ENCODE measurements at places on chromosomes 1 and 21.

DNA sequence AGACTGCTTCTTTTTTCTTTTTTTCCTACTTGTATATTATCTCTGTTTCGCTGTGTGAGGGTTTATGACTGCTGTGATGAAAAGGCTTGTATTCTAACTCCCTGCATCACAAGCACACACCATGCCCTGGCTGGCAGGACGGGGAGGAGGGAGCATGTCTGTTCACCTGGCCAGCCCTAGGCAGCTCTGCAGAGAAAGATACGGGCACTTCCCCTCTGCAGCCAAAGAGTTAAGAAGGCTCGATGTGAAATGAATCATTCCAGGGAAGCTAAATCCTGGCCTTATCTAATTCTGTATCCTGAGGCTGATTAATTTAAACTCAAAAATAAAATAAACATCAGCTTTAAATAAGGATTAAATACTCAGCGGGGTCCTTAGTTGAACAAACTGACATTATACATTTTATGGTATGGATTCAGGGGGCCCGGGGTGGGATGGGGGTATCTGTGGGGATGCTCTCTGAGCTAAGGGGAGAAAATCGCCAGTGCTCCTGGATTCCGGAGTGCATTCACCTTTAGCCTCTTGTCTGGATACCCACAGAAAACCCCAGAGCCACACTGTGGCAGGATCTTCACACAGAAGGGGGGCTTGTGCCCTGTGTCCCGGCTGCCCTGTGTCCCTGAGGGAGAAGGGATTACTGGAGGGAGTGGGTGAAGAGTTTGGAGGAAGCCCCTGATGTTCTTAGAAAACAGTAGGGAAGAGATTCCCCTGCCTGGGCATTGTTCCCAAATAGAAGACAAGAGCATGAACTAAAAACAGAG is 321.5 kb downstream of the NPHP4 start:
- DNase-seq = no peak

GRCh38 chr1:21871943-21872342 is 59.9 kb downstream of the LDLRAD2 start:
- no peak for DNase-seq

DNA sequence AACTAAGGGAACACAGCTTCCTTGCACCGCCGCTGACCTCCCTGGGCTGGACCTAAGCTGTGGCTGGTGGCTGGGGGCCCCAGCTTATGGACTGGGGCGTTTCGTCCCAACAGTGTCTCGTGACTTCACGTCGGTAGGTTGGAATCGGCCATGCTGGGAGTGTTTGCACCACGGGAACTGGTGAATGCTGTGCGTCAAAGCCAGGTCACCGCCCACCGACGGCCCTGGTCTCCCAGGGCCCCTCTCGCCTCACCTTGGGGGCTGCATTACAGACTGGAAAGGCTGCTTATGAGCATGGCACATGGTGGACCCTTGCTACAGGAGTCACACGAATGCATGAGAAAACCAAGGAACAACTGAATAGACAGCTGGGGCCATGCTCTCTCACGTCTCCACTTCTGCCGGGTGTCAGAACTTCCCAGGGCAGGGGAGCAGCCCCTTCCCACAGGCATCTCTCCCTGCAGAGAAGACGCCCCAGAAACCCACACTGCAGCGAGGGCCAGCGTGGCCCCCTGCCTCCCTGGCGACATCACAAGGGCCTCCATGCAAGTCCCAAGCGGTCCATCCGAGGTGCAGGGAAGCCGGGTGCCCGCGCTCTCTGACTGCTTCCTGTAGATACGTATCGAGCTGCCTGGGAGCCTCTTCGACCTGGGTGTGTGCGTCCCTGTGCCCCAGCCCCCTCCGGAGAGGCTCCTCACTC is 81.7 kb downstream of the SIK1 start:
- DNase-seq = no peak

DNA sequence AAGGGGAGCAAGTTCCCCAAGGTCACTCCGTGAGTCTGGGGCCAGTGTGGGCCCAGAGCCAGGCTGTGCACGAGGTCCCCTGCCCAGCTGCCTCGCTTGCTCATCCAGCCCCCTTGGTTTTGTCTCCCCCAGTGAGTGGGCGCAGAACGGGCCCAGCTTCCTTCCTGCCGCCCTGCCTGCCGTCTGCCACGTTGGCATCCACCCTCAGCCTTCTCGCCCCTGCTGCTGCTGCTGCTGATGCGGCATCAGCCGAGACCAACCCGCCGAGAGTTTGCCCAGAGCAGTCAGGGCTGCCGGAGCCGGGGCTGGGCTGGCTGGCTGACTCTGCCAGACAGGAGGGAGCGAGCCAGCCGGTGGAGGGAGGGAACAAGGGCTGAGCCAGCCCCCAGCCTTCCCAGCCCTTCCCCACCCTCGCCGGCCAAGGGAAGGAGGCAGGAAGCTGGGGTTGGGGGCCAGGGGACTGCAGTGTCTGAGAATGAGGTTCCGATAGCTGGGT is 31.4 kb upstream of the WASF2 start:
- peak; percentile 13 for DNase-seq

GRCh38 chr1:7672864-7673263 is 98.2 kb upstream of the VAMP3 start:
- no peak for DNase-seq

DNA sequence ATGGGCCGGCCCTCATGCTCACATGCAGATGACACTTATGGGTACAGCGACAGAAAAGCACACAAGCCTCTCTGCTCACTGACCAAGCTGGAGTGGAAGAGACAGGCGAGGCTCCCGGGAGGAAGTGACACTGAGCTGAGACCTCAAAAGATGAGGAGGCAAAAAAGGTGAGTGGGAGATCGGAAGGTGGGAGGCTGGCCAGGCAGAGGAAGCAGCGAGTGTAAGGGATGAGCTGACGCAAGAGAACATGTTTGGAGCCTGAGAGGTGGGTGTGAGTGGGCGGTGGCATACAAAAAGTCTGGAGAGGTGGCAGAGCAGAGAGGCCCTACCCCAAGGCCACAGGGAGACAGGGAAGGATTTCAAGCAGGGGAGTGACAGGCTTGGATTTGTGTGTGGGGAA is 18.2 kb upstream of the CDCP2 start:
- DNase-seq = peak; percentile 7

- no peak for DNase-seq
These were observed 23.1 kb downstream of the EIF2D start for GRCh38 chr1:206589206-206589605.

DNA sequence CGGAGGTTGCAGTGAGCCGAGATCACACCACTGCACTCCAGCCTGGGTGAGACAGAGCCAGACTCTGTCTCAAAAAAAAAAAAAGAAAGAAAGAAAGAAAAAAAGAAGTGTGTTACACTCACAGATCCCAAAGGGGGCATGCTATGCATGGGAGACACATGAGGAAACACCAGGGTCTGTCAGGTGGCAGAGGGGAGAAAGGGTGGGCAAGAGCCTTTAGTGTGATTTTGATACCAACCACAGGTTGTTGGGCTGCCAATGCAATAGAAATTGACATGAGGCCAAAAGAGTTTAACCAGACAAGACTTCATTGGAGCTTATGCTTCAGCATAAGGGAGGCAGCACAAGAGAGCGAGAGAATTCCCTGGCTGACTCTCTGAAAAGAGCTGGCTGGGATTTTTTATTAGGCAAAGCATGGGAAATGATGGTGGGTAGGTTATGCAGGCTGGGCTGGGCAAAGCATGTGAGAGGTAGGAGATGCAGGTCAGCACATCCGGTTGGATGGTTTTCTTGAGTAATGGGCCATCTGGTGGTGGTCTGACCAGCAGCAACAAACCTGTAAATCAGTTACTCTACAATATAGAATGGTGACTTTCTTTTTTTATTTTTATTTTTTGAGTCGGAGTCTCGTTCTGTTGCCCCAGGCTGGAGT is 11.7 kb upstream of the EXTL1 start:
- no peak for DNase-seq

DNA sequence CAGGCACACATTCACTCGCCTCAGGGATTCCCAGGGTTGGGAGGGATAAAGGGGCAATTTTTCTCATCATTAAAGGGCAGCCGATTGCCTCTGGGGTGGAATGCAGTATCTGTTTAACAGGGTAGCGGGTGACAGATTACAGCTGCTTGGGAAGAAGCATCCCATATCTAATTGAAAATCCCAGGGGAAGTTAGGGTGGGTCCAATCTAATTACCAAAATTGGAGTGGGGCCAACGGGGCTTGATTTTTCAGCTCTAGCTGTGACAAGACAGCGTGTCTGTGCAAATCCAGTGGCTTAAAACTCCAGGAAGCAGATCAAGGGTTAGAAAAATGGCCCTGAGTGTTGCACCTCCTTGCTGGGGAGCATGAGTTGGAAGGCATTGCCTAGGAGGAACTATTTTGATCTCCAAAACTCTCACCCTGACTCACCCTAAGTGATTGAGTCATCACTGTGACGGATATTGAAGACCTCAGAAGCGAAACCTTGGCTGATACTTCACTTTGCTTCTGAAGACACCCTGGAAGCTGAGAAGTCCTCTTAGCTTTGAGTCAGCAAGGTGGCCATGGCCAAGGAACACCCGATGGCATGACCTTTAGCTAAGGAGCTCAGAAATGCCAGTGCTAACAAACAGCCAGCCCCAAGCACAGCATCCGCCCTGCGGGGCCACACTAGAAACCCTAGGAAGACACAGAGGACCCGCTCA is 46.0 kb downstream of the GRHL3 start:
- DNase-seq = peak; percentile 85

- DNase-seq = no peak
These were observed 132.7 kb downstream of the RUNX1 start for GRCh38 chr21:34916446-34916845.

All from inflammatory macrophage treated with lipopolysaccharide for 1 hour (primary cell).